AG20443 (cell line): ENCODE measurements at places on chromosomes 1 and 21.

- DNase-seq: peak; percentile 14
Observed at GRCh38 chr21:35922618-35923017, 137.7 kb downstream of the SETD4 start.

- DNase-seq: no peak
Observed at GRCh38 chr1:55322842-55323241, 107.7 kb upstream of the USP24 start.

- peak; percentile 57 for DNase-seq
Observed at GRCh38 chr1:39898648-39899603, 2.8 kb downstream of the MYCL start.

DNA sequence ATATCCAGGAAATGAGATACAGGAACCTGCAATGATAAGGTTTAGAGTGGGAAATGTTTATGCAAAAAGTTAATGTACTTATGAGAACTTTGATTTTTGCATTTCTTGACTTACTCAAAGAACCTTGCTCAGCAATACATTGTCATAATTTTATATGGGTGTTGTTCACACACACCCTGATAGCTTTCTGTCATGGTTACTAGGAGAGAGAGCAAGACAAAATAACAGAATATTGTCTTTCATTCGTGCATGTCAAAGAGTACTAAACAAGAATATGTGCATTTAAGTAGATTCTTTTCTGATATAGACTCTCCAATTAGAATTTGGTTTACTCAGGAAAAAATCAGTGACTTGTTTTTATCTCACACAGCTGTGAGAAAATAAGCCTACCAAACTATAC is 27.5 kb upstream of the KCNA3 start:
- no peak for DNase-seq

DNA sequence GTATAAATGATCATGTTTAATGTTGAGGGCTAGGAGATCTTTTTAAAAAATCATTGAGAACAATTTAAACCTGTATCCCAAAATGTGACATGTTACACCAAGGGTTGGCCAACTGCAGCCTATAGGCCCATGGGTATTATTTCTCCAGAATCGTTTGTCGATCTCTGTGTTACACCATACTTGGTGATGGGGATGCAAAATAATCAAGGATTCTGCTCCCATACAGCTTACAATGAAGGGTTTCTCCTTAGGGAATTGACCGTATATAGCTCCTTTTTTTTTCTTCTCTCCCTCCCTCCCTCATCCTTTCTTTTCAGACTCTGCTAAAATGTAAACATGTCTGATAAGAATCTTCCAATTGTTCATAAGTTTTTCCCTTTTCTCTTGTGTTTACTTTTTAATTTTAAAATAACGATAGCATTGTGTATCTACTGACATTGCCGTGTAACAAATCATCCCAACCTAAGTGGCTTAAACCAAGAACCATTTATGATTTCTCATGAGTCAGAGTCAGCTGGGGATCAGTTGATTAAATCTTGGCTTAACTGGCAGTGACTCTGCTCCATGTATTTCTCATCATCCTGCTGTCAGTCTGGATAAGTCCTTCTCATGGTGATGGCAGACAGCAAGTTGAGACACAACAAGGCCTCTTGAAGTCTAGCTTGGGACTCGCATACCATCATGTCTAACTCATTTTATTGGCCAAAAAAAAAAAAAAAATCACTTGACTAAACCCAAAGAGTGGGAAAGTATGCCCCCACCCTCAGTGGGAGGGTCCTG is 48.0 kb downstream of the MARK1 start:
- DNase-seq: no peak

DNA sequence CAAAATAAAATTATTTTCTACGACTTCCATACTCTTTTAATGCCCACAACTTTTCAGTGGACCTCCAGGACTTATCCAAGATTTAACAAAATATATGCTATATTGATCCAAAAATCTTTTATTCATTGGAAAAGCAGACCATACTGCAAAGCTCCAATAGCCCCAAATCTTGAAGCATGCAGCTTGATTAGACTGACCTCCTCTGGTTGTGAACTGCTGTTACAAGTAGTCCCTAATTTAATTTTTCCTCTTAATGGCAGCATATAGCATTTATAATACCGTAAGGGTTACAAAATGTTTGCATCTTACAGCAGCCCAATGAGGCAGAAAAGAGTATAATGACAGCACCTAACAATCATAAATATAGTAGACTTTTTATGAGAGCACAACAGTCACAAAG is 49.8 kb downstream of the TPR start:
- no peak for DNase-seq
